GM19239 (cell line): ENCODE measurements at places on chromosomes 16 and 17.

DNA sequence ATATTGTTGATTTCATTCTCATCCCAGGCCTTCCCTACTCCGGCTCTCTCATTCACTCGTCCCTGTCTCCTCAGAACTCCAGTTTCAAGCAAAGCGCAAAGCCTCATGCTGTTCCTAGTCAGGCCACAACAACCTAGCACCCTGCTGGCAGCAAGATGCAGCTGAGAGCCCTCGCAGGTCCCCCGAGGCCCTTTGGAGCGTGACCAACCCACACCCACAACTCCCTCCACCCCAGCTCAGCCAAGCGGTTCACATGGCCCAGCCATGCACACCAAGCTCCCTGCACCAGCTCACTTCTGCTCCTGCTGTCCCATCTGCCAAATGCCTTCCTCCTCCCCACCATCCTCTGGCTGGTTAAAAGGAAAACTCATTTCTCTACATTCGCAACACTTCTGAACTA, 195.8 kb downstream of the IRX5 start:
- no peak for DNase-seq

DNA sequence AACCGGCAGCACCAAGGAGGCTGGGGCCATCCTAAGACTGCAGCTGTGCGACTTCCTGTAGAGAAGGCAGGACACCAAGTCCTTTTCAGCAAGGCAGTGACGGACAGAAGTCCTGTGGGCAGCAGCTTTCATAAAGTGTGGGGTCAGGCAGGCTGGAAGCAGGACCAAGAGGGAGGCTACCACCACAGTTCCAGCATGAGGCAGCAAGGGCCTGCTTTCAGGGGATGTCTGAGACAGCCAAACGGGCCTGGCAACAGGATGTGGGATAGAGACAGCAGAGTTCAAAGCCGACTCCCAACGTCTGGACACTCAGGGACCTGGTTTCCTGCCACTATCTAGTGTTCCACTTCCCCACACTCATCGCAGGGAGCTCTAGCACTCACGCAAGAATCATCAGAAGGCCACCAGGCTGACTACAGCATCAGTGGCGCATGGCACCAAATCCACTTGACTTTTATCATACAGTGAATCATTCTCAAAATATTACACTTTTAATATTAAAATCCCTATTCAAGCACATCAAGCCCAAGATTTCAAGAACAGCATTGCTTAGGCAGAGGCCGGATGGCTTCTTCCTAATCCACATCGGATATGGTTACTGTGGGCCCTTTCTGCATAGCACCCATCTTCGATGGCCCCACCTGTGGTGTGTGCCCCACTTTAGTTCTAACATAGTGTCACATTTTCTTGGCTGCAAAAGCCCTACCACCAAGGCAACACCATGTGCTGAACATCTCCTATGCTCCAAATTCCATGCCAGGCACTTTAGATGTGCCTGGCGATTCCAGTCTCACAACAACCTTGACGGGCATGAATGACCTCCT, 5.2 kb downstream of the USP7 start:
- peak; percentile 27 for DNase-seq

- no peak for DNase-seq
Measured at GRCh38 chr16:73480381-73480780, 432.5 kb upstream of the ZFHX3 start.

DNA sequence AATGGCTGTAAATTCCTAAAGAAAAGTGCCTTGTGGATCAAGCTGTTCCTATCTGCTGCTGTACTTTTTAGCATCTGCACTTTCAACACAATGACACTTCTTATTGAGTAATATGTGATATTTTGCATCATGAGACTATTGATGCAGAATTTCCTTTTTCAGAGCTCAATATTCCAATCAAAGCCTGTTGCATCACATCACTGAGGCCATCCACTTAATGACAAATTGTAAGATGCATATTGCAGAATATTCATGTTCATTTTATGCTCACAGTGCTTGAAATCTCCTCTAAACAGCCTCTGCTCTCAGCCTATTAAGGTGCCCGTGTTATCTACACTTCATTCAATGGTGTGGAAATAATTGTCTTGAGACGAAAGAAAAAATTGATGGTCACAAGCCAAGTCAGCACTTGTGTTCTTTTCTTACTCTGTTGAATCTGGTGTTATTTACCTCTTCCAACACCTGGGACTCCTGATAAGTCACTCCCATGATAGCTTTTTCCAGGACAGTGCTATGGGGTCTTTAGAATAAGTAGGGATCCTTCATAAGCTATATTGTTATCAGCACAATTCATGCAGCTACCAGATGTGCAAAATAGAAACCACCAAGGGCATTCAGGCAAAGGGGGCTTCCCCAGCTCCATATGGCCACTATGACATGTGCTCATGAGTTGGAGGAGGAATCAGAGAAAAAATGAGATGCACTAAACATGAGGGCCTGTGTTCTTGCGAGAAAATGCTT, 9.3 kb upstream of the SKAP1 start:
- no peak for DNase-seq

GRCh38 chr17:63974594-63975192, 2.0 kb upstream of the SCN4A start:
- no peak for DNase-seq

GRCh38 chr16:3129137-3130131, 5.4 kb upstream of the ZNF213 start:
- no peak for DNase-seq

GRCh38 chr17:801660-802059, 19.5 kb downstream of the MRM3 start:
- no peak for DNase-seq

DNA sequence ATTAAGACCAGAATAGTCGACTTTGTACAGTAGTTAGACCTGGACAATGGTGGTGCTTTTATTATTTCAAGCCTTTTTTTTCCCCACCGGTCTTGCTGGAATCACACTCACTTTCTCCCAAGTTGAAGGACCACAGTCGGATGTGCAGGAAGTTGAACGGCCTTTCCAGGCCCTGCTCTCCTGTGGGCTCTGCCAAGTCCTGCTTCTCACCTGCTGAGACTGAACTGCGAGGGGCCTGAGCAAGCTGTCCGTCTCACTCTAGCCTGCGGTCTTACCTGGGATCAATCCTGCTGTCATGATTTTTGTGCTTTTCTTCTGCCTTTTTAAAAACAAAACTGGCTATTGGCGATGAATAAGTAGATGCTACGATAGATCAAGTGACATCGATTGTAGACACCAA, 1.3 kb downstream of the TLCD3A start:
- no peak for DNase-seq

DNA sequence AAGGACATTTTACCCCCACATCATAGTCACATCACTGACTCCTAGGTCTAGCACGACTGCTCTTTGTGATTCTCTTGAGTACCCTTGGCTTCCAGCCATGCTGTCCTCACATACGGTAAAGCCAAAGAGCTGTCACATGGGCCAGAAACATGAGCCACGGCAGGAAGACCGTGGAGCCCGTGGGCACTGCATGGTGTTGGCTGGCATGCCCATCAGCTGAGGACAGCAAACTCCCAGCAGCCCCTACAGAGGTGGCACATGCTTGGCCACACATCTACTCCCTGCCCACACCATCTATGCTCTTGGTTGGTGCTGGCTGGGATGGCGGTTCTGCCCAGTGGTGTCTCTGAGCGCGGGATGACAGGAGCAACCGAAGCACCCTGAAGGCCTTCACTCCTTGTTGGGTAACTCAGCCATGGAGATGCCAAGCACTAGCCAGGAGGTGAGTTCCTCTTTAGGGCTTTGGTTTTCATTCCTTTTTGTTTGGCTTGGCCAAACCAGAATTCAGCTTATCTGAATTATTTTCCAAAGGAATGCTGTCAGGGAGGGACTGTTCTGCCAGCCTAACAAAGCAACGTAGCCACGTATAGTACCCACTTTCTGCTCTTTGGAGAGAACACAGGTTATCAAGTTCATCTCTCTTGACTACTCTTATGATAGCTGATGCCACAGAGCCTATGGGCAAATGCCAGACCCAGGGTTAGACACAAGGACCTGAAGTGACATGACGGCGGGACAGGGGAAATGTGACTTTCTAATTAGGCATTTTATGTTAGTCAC, 10.0 kb downstream of the TNFAIP1 start:
- no peak for DNase-seq

- no peak for DNase-seq
Measured at GRCh38 chr16:678858-679813, 1.1 kb upstream of the STUB1 start.

- DNase-seq, result no peak
Measured at GRCh38 chr16:83946154-83946780, 6.8 kb upstream of the OSGIN1 start.

GRCh38 chr17:45700171-45701090, 83.7 kb upstream of the CRHR1 start:
- DNase-seq, result no peak

DNA sequence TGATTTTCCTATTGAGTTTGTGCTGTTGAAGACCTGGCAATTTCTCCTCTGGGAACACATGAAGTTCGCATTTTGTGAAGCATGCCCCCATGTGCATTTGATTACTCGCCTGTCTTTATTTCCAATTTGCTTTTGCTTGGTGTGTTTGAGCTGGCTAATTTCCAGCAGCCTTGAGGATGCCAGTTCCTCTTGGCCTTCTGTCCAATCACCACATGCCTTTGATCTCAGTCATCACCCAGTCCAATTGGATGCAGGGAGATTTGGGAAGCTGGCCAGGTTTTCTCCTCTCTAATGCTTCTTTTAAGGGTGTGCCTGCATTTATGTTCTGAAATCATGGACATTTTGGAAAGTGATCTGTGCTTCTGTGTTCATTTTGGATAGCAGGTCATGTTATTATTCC, 3.8 kb upstream of the TMEM100 start:
- DNase-seq, result no peak

- DNase-seq, result no peak
Measured at GRCh38 chr17:74016461-74016860, 187.0 kb upstream of the RPL38 start.

- no peak for DNase-seq
Measured at GRCh38 chr16:68147444-68147843, 62.3 kb downstream of the NFATC3 start.

- DNase-seq, result no peak
Measured at GRCh38 chr17:80577876-80578570, 33.4 kb downstream of the RPTOR start.

DNA sequence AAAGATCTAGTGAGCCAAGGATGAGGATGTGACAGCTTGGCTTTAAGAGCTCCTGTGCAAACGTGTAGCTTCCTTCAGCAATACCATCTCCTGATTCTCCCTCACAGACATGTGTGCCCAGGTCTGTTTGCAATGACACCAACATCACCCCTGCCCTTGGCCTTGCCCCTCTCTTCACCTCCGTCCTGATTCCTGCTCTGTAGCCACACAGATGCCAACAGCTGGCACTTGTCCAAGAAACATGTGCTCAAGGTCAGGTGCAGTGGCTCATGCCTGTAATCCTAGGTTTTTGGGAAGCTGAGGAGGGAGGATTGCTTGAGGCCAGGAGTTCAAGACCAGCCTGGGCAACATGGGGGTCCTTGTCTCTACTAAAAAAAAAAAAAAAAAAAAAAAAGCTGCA, 103.8 kb upstream of the CRHR1 start:
- DNase-seq, result no peak

DNA sequence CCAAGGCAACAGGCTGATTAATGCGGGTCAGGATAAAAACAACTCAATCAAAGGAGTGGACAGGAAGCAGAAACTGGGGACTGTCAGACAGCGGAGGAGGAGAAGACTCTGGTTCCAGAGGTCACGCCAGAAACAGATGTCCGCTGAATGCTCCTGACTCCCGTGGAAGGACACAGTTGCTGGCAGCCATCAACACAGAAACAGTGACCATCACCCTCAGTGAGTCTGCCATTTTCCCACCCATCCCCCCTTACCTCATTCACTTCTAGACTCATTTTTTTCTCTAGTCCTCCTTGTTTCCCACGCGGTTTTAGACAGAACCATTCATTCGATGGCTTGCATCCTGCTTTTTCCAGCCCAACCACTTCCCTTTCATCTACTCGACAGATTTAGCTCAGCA, 40.9 kb downstream of the DHRS7C start:
- DNase-seq, result no peak

DNA sequence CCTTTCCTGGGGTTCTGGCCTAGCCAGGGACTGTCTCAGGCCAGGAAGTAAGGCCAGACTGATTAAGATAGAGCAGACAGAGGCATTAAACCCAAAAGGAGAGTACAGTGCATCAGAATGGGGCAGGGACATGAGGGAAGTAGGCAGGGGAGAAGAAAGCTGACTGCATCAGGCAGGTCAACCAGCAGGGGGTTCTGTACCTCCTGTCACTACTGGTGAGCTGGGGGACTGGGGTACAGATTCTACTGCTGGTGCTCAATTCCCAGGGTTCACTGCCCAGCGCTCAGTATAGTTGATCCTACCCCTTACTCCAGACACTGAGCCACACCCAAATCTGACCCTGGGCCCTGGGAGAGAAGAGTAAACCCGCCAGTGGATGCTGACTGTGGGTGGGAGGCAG, 12.9 kb upstream of the MTMR4 start:
- no peak for DNase-seq

DNA sequence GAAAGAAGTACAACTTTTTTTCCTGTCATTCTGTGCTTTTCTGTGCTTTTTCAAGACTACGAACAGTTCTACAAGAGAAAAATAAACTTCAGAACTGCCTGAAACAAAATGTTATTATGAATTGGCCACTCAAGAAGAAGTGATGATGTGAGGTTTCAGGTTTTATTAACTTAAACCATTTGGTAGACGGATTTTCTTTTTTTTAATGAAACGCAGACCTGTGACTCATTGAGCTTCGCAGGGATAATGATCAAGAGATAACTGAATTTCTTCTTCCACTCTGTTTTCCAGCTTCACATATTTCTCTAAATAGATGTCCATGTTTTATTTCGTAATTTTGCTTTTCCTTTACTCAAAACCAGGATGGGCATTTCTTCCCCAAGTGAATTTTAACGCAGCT, 32.7 kb downstream of the AIPL1 start:
- DNase-seq, result no peak

DNA sequence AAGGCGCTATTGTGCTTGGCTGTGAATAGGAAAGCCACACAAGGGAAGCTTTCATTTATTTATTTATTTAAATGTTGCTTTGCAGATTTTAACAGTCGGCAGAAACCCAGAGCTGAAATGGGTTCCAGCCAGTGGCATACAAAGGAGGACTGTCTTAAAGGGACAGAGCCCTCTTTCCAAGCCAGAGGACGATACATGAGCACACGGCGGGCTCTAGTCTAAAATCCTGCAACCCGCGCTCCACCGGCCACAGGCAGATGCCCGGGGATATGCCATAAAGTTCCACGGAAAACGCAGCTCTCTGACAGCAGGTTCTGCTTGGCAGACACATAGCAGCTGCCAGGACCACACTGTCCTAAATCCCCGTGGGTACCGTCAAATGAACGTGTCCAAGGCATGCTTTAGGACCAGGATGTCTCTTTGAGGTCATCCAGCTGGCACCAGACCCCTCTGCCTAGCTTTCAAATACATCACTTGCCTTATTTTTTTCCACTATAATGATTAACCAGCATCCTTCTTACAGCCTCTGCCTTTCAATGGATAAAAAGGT, 64.6 kb downstream of the CYTH1 start:
- DNase-seq, result no peak

GRCh38 chr17:43344685-43345084, 54.1 kb upstream of the ARL4D start:
- DNase-seq, result no peak

GRCh38 chr16:86512301-86512859, 2.1 kb downstream of the FOXF1 start:
- DNase-seq, result no peak
